ENCODE measurements at places on chromosomes 16 and 17.

- H3K4me3 ChIP-seq, result no peak overlapping the region
- no peak for DNase-seq
- H3K4me1 ChIP-seq, result no peaks in the 10 kb centered on the region
Observed at GRCh38 chr17:62781831-62782251, 26.3 kb downstream of the MARCHF10 start.

- no peaks in the 10 kb centered on the region for H3K27me3 ChIP-seq
- no peak overlapping the region for H3K27ac ChIP-seq
Observed at GRCh38 chr17:79667746-79668145, 56.9 kb upstream of the RBFOX3 start.

DNA sequence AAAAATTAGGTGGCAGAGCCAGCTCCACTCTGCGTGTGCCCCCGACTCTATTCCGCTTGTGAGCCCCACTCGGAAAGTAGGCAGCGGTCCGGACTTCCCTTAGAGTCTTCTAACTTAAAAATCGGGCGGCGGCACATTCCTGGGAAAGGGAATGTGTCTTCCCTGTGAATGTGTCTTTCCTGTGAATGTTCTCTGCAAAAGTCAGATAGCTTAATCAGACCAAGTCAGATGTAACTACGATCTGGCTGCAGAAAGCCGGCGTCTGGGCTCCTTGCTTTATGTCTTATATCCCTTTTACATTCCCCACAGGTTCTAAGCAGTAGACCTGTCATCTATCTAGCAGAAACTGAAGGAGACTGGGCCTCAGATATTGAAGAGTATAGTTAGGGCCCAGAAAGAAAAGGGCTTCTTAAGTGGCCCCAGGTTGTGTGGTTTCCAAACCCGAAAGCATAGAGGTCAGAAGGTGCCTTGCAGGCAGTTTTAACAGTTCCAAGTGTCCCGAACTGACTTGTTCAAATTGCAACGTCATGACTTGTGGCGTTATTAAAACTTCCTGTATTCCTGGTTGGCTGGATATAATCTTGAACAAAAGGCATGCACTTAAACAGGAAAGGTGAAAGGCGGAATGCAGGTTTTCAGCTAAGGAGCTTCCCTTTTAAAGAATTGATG, 601 bp downstream of the PHKB start:
- no peaks in the 10 kb centered on the region for H3K36me3 ChIP-seq
- peak overlapping the region; percentile 91 for H3K4me3 ChIP-seq
- no peaks in the 10 kb centered on the region for H3K4me1 ChIP-seq
- DNase-seq, result no peak
- H3K27ac ChIP-seq, result peak overlapping the region; percentile 89

- no peaks in the 10 kb centered on the region for H3K4me1 ChIP-seq
- H3K4me3 ChIP-seq, result no peak overlapping the region
Observed at GRCh38 chr17:31787857-31788570, 71.0 kb downstream of the COPRS start.

DNA sequence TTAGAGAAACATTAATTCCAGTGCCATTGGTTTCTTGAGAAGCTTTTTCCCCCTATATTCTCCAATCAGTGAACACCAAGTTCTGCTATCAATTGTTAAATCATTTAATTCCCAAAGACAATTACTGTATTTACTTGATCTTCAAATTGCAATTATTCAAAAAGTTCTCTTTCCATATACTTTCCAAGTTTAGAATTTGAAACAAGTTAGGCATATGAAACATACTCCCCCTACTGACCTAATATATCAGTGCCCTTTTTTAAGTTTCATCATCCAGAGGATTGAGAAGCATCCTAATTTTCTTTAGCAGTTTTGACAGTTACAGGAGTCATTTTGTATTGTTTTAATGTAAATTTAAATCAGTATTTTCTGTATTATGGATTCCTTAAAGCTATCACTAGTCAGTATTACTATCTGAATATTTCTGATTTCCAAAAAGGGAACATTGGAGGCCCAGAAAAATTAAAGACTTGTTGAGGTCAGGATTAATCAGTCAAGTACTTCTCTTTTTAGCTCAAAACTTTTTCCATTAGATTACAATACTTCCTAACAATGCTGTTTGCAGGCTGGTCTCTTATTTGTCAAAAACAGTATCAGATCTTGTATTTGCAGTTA, 16.3 kb downstream of the MEIOC start:
- no peak overlapping the region for H3K4me3 ChIP-seq
- H3K27me3 ChIP-seq, result no peaks in the 10 kb centered on the region
- DNase-seq, result no peak
- no peaks in the 10 kb centered on the region for H3K36me3 ChIP-seq
- H3K4me1 ChIP-seq, result no peaks in the 10 kb centered on the region
- H3K27ac ChIP-seq, result no peak overlapping the region
